Activated CD4-positive, alpha-beta T cell treated with anti-CD3 and anti-CD28 coated beads, Interleukin-2, Interleukin-4, amounts not matched to agents 100 ng/mL and 50 ng/mL, durations not matched to agents 16 hours and 8 hours (primary cell): ENCODE measurements at places on chromosomes 4 and X.

DNA sequence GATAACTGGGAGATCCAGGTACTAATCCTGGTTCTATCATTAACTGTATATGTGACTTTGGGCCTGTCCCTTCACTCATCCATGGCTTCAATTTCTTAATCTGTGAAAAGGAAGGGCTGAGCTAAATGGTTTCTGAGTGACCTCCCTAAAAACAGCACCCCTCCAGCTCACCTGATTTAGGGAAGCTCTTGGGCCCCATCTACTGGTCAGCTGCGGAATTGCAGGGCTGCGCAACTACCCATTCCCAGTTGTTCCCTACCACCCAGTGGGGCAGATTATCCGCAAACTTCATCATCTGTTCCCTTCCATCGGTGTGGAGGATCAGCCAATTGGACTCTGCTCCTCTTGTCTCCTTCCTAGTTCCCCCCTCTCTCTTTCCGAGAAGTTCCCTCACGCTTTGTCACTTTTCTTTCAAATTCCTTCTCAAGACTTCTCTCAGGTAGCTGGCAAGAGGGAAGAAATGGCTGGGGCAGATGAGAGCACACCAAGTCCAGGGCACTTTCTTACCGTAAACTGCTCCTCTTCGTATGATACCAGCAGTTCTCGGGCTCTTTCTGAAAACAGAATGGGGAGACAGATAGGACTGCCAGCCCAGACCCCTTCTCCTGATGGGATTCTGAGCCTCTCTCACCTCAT is 5.8 kb downstream of the LAS1L start:
- peak; percentile 55 for DNase-seq

DNA sequence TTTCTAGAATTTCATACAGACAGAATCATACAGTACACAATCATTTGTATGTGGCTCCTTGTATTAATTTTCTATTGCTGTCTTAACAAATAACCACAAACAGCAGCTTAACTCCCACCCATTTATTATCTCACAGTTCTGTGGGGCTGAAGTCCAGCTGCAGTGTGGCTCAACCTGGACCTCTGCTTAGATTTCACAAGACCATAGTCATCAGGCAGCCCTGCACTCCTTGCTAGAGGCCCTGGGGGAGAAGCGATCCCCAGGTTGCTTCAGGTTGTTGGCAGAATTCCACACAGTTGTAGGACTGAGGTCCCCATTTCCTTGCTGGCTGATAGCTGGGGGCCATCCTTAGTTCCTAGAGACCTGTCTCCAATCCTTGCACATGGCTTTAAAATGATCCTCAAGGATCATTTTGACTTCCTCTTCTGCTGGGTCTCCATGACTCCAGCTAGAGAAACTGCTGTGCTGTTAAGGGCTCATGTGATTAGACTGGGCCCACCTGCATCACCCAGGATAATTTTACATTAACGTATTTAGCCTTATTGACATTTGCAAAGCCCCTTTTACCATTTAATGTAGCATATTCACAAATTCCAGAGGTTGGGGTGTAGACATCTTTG is 60.9 kb upstream of the SMAD1 start:
- DNase-seq: no peak

DNA sequence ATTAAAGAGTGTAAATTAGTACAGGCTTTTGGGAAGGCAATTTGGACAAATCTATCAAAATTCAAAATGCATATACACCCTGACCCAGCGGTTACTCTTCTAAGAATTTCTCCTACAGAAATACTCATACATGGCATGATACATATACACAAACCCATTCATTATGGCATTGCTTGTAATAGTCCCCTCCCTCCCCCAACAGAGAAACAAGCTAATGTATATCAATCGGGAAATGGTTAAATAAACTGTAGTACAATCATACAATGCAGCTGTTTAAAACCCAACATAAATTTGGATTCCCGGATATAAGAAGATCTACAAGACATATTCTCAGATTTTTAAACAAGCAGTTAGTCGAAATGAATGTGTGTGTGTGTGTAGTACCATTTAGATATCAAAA is 808 bp downstream of the HUWE1 start:
- DNase-seq: peak; percentile 11

DNA sequence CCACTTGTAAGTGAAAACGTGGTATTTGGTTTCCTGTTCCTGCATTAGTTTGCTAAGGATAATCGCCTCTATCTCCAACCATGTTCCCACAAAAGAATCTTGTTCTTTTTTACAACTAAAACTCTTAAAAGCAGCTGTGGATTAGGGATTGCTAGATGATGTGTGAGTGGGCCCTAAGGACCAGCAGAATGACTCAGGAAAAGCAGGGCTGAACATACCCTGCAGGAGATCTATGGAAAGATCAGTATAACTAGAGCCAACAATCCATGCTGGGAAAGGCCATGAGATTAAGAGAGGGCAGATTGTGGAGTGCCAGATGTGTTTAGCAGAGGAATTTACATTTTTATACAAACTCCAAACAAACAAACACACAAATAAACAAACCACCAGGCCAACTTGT is 128.4 kb upstream of the TMEM164 start:
- DNase-seq: no peak

DNA sequence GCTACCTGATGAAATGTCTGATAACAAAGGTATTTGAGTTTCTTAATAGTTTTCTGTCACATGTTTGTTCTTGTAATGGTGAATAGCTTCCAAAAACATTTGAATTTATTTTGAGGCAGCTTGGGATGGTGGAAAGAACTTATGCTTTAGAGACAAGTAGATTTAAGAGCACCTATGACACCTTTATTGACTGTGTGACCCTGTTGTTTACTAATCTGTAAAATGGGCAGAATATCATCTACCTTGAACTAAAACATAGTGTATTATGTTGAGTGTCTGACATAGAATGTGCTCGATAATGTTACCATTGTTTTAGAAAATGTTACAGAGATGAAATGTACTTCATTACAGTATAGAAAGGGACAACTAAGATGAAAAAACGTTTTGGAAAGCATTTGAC is 24.9 kb downstream of the STAG2 start:
- no peak for DNase-seq

DNA sequence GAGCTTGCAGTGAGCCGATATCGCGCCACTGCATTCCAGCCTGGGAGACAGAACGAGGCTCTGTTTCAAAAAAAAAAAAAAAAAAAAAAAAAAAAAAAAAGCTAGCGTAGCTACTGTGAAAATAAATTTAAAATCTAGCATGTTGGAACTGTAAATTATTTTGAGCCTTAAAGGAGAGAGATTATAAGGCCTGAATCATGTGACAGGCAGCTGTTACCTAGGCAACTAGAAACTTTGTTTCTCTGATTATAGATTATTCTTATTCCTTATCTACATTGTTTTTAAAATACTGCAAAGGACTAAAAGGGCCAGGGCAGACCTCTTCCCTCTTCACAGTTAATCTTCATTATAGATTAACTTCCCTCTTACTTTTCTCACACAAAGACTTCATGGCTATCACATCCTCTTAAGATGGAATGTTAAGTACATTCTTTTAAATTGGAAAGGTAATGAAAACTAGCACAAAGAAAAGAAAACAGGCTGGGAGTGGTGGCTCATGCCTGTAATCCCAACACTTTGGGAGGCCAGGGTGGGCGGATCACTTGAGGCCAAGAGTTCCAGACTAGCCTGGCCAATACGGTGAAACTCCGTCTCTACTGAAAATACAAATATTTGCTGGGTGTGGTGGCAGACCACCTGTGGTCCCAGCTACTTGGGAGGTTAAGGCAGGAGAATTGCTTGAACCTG is 21.1 kb upstream of the PDS5A start:
- no peak for DNase-seq

GRCh38 chr4:88793475-88793874 is 95.8 kb upstream of the NAP1L5 start:
- DNase-seq: peak; percentile 64

- peak; percentile 89 for DNase-seq
These were observed 58.5 kb upstream of the PRDM8 start for GRCh38 chr4:80138551-80139538.

DNA sequence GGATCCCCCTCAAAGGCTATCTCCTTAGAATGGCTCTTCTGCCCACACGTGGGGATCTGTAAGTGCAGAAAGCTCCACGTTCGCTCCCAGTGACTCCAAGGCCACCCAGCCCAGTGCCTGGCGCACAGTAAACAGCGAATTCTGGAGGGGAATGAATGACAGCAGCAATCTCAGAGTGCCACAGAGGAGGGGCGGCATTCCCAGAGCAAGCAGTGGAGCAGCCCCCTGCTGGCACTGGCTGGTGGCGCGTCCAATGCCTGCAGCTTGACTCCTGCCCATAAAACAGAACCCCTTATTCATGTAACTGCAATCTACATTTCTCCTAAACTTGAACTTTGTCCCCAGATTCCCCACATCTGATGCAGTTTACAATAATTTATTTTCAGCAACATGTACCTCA is 6.9 kb upstream of the HELT start:
- DNase-seq: no peak

DNA sequence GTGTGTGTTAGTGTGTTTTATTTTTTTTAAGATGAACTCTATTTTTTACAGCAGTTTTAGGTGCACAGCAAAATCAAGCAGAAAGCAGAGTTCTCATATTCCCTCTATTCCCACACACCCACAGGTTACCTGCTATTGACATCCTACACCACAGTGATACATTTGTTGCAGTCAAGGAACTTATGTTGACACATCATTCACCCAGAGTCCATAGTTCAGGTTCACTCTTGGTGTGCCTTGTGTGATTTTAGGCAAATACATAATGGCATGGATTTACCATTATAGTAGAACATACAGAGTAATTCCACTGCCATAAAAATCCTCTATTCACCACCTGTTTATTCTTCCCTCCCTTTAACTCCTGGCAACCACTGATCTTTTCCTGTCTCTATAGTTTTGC is 28.7 kb downstream of the DIAPH2 start:
- DNase-seq: no peak

DNA sequence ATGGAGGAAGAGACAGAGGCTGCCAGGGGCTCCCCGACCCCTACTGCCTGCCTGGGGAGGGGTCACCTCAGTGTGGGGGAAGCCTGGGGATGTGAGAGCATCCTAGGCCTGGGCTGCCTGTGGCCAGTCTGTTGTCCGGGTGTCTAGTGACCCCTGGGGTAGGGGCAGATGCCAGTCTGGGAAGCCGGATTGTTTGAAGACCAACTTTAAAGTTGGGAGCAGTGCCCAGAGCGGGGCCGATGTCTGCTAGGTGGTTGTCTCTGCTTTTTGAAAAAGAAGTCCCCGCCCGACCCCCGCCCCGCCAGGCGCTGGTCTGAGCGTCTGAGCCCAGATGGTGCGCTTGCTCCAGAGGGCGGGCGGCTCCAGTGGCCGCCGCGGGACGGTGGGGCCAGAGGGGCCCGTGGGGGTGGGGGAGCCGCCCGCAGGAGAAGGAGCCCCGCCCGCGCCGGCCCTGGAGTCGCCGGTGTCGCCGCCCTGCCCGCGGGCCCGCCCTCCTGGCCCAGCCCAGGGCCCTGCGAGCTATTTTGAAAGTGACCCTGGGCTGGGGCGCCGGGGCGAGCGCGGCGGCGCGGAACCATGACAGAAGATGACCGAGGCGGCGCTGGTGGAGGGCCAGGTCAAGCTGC is at the start of gene DOK7:
Gene DOK7, plus strand, starts transcription at position 517 of the 626 bp plus-strand sequence. Its CDS starts 70 bp downstream, at position 587.
- no peak for DNase-seq

- no peak for DNase-seq
These were observed 117.7 kb downstream of the C4orf33 start for GRCh38 chr4:129213692-129214091.

DNA sequence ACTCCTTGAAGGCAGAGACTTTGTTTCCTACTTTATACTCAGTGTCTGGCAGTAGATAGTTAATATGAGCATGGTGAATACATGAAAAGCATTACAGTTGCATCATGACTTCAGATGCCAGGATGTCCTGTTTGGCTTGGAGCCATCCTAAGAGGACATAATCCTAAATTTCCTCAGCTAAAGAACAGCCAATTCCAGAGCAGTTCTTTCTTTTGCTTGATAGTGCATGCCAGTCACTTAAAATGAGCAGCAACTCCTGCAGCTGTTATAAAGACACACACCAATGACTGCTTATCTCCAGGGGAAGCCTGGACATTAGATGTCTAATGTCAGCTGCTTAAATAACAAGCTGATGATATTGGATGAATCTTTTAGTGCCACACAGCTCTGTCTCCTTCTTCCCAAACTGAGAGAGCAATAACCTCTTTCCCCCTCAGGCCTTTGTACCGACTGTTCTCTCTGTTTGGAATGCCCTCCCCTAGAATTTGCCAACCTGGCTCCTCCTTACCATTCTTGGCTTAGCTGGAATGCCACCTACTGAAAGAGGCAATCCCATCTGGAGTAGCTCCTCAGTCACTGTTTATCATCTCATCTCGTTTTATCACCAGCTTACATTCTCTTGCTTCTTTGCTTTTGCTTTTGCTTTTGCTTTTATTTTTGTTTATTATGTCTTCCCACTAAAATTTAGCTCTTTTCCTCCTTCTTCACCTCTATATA is 100.8 kb upstream of the USP38 start:
- DNase-seq: no peak

GRCh38 chr4:16496501-16496900 is 270.2 kb upstream of the TAPT1 start:
- DNase-seq: no peak

DNA sequence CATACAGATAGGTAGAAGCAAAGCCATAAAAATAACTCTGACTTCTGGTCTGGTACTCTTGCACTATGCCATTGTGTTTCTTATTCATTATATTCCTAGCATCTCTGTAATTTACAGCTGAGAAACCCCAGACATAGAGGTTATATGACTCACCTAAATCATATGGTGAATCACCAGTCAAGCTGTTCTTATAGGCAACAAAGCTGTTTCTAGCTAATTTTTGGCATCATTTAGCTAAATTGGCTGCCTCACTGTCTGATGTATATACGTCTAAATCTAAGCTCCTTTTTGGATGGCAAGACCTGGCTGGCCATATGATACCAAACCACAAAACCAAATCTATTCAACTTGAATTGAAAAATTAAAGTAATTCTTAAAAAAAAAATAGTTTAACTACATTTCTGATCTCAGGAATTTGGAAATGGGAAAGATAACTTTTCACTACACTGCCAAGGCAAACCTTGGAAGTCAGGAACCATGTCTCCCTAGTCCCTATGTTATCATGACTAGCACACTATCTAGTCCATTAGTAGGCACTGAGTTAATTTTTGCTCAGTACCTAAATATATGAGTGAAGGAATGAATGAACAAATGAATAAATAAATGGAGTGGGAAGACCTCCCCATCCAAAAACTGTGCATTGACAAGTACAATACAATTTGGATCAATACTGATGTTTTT is 41.3 kb upstream of the STAG2 start:
- DNase-seq: peak; percentile 18

DNA sequence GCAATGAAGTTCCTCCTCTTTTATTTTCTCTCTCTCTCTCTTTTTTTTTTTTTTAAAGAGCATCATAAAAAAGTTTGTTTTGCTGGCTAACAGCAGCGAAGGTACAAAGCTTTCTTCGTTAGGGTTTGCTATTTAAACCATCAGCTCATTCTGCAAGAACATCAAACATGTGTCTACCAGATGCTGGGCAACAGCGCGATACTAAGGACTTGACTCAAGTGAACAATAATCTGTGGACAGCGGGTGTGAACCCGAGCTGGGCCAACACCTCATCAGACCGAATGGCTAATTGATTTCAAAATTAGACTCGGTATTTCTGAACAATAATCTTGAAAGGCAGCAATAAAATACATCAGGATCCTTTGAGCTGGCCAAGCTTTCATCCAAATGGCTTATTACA is 246.4 kb downstream of the FBXO8 start:
- no peak for DNase-seq

GRCh38 chrX:46569621-46570020 is 3.9 kb upstream of the CHST7 start:
- DNase-seq: no peak

- no peak for DNase-seq
These were observed 28.6 kb upstream of the ZCCHC4 start for GRCh38 chr4:25283948-25284347.
